ENCODE measurements at places on chromosomes 13 and 19. TPM values are rescaled to one million over a fixed set of nuclear protein-coding genes. Genes with fewer than 3 reads are reported as not detected.

- H3K4me1 ChIP-seq = peaks cover 2% of the 10 kb centered on the region
- no peak for DNase-seq
- H3K27ac ChIP-seq = no peak overlapping the region
- no peak overlapping the region for H3K4me3 ChIP-seq
- no peaks in the 10 kb centered on the region for H3K27me3 ChIP-seq
Measured at GRCh38 chr13:21550918-21551317, 53.1 kb downstream of the MICU2 start.

- no peak for DNase-seq
- no peaks in the 10 kb centered on the region for H3K27me3 ChIP-seq
- H3K4me1 ChIP-seq = no peaks in the 10 kb centered on the region
- no peak overlapping the region for H3K27ac ChIP-seq
- no peaks in the 10 kb centered on the region for H3K36me3 ChIP-seq
- H3K4me3 ChIP-seq = no peak overlapping the region
Measured at GRCh38 chr13:44171156-44171555, 202.5 kb upstream of the SERP2 start.

DNA sequence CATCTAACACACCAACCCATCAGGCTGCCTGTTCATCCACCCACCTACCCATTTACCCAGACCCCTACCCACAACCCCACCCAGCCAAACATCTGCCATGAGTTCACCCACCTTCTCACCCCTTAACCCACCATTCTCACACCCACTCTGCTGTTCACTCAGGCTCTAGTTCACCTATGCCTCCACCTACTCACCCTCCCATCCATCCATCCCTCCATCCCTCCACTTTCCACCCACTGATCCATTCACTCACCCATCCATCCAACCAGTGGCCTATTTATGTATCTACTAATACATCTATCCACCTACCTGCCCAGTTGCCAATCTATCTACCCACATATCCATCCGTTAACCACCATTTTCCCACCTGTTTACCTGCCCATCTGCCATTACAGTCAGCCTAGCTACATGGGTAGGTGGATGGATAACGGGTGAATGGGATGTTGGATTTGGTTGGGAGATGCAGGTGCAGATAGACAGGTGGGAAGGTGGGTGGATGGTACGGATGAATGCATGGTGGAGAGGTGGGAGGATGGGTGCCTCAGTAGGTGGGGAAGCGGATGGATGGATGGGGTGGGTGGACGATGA is 5.3 kb downstream of the MYBPC2 start:
- no peak overlapping the region for H3K27ac ChIP-seq
- no peaks in the 10 kb centered on the region for H3K27me3 ChIP-seq
- no peak overlapping the region for H3K4me3 ChIP-seq
- peaks cover 8% of the 10 kb centered on the region for H3K4me1 ChIP-seq

DNA sequence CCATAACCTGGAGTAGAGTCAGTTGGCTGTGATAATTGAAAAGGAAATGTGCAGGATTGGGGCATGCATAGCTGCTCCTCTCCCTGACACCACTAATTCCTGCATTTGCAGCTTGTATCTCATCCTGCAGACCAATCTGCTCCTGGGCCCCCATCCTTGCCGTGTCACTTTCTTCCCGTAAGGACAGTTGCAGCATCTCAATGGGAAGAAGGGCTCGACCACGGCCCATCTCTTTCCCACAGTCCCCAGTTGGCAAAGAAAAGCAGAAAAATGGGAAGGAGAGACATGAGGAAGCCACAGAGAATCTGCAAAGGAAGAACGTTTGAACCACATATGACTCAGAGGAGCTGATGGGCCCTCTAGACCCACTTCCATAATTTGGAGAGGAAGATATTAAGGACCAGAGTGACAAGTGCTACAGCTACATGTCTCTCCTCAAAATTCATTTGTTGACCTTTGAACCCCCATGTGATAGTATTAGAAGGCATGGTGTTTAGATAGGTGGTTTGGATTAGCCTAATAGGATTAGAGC is 1.8 kb upstream of the SIGLEC12 start:
- no peaks in the 10 kb centered on the region for H3K4me1 ChIP-seq
- no peaks in the 10 kb centered on the region for H3K36me3 ChIP-seq
- H3K27ac ChIP-seq = no peak overlapping the region
- DNase-seq = no peak
- H3K4me3 ChIP-seq = no peak overlapping the region

GRCh38 chr13:94199135-94199534 is 280.3 kb downstream of the DCT start:
- no peak overlapping the region for H3K4me3 ChIP-seq
- peaks cover 36% of the 10 kb centered on the region for H3K4me1 ChIP-seq
- no peak for DNase-seq
- H3K27me3 ChIP-seq = no peaks in the 10 kb centered on the region

DNA sequence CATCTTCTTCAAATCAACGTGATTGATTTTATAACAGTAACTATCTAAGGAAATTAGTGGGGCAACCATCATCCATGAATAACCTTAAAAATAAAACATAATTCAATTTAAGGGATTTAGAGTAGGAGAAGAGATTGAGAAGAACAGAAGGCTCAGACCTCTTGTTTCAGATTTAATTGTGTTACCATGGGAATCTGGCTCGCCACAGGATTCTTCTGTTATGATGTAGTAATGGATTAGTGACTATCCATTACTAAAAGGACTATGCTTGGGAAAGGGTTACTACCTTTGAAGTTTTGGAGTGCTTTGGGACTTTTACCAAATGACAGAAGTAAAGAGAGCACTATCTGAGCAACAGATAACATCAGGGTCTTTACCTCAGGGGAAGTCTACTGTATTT is 13.2 kb downstream of the FREM2 start:
- no peaks in the 10 kb centered on the region for H3K27me3 ChIP-seq
- no peaks in the 10 kb centered on the region for H3K36me3 ChIP-seq
- DNase-seq = no peak
- no peak overlapping the region for H3K27ac ChIP-seq
- H3K4me1 ChIP-seq = peaks cover 20% of the 10 kb centered on the region

DNA sequence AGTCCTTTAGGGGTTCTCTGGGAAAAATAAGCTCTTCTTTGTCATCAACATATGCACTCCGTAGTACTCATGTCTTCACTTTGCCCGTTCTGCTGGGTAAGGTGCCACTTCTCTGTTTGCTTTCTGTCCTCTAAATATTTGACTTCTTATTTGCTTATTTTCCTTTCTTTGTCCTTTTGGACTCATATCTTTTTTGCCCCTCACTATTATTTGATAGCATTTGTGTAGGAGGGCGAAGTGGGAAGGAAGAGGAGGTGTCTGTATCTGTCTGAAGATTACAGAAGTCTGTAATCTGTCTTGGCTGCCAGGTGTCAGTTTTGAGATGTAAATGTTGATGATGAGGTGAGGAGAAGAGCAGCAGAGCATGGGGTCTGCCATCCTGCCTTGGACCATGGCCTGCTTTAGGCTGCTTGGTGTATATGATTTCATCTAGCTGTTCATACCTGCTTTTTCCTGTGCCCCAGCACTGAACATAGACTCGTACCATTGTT is 30.8 kb downstream of the USPL1 start:
- H3K4me1 ChIP-seq = peaks cover 24% of the 10 kb centered on the region
- no peak for DNase-seq
- H3K27ac ChIP-seq = no peak overlapping the region

- peak overlapping the region; percentile 91 for H3K4me3 ChIP-seq
- H3K27ac ChIP-seq = peak overlapping the region; percentile 91
- no peaks in the 10 kb centered on the region for H3K27me3 ChIP-seq
- DNase-seq = no peak
- H3K36me3 ChIP-seq = no peaks in the 10 kb centered on the region
Measured at GRCh38 chr19:2782329-2782935, 641 bp downstream of the SGTA start.

DNA sequence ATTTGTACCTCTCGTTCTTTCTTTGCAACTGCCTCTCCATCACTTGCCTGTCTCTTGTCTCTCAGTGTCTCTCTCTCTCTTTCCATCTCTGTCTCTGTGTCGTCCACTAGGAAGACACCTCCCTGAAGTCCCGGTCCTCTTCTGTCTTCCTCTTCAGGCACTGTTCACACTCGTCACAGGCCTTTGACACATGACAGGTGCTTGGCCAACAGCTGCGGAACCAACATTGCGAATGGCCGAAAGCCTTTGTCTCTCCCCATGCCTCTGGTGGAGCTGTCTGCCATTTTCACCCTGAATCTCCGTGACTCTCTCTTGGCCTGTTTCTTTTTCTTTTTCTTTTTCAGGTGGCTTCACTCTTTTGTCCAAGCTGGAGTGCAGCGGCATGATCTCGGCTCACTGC is 2.8 kb downstream of the HIPK4 start:
- no peak overlapping the region for H3K4me3 ChIP-seq
- no peak for DNase-seq
- no peaks in the 10 kb centered on the region for H3K4me1 ChIP-seq
- no peaks in the 10 kb centered on the region for H3K27me3 ChIP-seq
- no peaks in the 10 kb centered on the region for H3K36me3 ChIP-seq

DNA sequence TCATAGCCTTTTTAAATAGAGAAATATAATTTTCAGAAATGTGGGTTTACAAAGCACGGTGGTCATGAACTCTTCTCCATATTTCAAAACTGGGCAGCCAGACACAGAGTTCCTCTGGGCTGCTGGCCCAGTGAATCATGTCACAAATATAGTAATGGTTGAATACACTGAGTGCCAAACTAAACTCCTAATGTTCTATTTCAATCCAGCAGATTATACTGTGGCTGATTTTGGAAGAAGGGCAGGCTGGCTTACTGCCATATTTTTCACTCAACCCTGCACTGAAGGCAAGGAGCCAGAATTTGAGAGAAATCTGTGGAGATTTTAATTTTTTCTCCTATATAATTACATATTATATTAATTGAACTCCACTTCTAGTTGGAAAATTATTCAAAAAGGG is 17.0 kb upstream of the PRR20A start:
- H3K27ac ChIP-seq = no peak overlapping the region
- peak; percentile 30 for DNase-seq
- H3K36me3 ChIP-seq = no peaks in the 10 kb centered on the region
- H3K4me1 ChIP-seq = no peaks in the 10 kb centered on the region

GRCh38 chr19:15780610-15781418 is 6.6 kb upstream of the OR10H5 start:
- H3K27me3 ChIP-seq = peaks cover 3% of the 10 kb centered on the region
- no peaks in the 10 kb centered on the region for H3K36me3 ChIP-seq
- no peak overlapping the region for H3K27ac ChIP-seq
- DNase-seq = no peak
- H3K4me1 ChIP-seq = no peaks in the 10 kb centered on the region

GRCh38 chr19:36488118-36488845 is 1.1 kb downstream of the ZNF566 start:
- no peak for DNase-seq
- H3K4me3 ChIP-seq = peak overlapping the region; percentile 61
- peak overlapping the region; percentile 97 for H3K27ac ChIP-seq
- no peaks in the 10 kb centered on the region for H3K27me3 ChIP-seq

DNA sequence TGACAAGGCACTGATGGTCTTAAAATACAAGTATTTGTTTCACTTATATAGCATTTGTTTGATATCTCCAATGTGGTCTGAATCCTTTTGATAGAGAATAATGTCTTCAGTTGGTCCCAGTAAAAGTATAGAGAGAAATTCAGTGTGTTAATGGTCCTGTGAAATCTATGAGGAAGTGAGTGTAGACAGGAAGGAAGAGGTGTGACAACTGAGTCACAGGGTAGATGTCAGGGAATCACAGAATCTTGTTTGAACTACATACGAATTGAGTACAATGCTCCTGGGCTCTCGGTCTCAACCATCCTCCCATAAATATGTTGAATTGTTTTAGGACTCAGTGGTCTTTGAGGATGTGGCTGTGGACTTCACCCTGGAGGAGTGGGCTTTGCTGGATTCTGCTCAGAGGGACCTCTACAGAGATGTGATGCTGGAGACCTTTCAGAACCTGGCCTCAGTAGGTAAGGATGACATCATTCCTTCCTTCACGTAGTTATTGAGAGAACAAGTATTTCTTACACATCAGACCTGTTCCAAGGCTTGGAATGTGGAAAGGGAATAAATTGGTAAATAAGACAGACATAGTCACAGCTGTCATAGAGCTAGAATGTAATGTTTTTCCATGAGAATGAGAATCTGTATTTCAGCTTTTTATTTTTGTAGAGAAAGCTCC is 9.1 kb downstream of the ZNF555 start:
- DNase-seq = no peak
- peaks cover 29% of the 10 kb centered on the region for H3K36me3 ChIP-seq
- H3K4me1 ChIP-seq = no peaks in the 10 kb centered on the region
- H3K4me3 ChIP-seq = no peak overlapping the region
- H3K27me3 ChIP-seq = no peaks in the 10 kb centered on the region

DNA sequence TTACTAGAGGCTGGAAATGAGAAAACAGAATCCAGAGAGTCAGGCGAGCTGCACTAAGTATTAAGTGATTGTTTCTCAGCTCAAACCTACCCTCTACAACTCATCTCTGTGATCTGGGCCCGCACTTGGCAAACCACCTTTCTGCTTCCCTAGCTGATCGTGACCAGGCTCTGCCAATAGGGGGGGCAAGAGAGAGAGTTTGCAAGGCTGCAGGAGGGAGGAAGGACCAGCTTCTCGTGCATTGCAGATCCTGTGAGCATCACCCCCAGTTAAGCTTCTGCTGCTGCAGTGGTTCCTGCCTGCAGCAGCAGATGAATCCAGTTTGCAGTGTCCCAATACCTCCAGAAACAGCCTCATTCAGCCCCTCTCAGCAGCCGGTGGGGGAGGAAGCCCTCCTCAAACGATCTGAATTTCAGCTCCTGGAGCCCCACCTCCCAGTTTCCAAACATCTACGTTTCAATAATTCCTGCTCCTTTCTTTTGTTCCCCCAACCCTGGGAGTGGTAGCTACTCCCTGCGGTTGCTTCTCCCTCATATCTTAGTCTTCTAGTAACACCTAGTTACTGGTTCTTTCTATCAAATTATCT is 20.0 kb downstream of the XRCC1 start:
- peak overlapping the region; percentile 70 for H3K27ac ChIP-seq
- H3K36me3 ChIP-seq = peaks cover 39% of the 10 kb centered on the region
- peaks cover 26% of the 10 kb centered on the region for H3K4me1 ChIP-seq
- H3K27me3 ChIP-seq = no peaks in the 10 kb centered on the region

- H3K36me3 ChIP-seq = no peaks in the 10 kb centered on the region
- H3K27me3 ChIP-seq = no peaks in the 10 kb centered on the region
Measured at GRCh38 chr19:29303069-29303718, 90.2 kb upstream of the UQCRFS1 start.

GRCh38 chr19:6864325-6864940 is 22.9 kb upstream of the ADGRE1 start:
- no peaks in the 10 kb centered on the region for H3K36me3 ChIP-seq
- H3K4me1 ChIP-seq = no peaks in the 10 kb centered on the region
- no peaks in the 10 kb centered on the region for H3K27me3 ChIP-seq
- no peak for DNase-seq
- no peak overlapping the region for H3K4me3 ChIP-seq

IQCN gene
- total RNA-seq = 10.2 TPM

CD209 gene
- total RNA-seq = not detected

GFY gene
- total RNA-seq = not detected

SBSN gene
- total RNA-seq = not detected

CYP4F12 gene
- not detected for total RNA-seq

TINCR gene
- total RNA-seq = 0.90 TPM

ZNF506 gene
- 14.7 TPM for total RNA-seq

Measured in A673 (cell line).